ENCODE measurements at places on chromosomes 7 and 10.

DNA sequence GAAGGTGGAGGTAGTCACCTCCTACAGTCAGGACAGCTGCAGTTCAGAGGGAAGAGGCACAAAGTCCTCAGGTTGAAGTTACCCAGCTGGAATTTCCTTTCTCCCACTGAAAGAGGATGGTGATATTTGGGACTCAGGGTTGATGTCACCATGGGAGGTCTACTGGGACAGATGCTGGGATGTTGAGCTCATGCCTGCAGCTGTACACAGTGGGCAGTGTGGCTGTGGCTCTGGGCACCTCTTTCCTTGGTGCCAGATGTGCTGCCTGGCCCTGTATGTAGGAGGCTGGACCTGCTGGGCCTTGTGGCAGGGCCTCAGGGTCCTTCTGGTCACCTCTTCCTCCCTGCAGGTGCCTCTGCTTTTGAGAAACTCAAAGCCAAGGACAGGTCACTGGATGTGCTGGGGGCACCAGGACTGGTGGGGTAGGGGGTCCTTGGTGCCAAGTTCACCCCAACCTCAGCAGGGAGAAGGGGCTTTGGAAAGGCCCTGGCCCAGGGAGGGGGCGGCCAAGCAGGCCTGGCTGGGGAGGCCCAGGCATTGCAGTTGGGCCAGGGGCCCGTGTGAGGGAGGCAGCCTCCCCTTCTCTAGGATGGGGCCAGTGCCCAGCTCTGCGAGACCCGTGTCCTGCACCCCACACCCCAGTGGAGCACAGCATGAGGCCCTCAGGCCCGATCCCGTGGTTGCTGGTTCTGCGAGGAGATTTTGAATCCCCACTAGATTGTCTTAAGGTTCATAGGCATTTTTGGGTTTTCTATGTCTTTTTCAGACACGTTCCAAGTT, 103.1 kb downstream of the BMS1 start:
- H3K4me3 ChIP-seq = no peak overlapping the region
- DNase-seq = no peak
- H3K27ac ChIP-seq = no peak overlapping the region
- H3K36me3 ChIP-seq = no peaks in the 10 kb centered on the region
- H3K4me1 ChIP-seq = no peaks in the 10 kb centered on the region
- no peaks in the 10 kb centered on the region for H3K27me3 ChIP-seq

GRCh38 chr7:49848211-49848841, 74.9 kb downstream of the VWC2 start:
- no peaks in the 10 kb centered on the region for H3K27me3 ChIP-seq
- no peak for DNase-seq
- H3K4me3 ChIP-seq = no peak overlapping the region
- no peaks in the 10 kb centered on the region for H3K36me3 ChIP-seq

- no peaks in the 10 kb centered on the region for H3K36me3 ChIP-seq
- no peak overlapping the region for H3K27ac ChIP-seq
- no peaks in the 10 kb centered on the region for H3K4me1 ChIP-seq
- no peak for DNase-seq
- no peaks in the 10 kb centered on the region for H3K27me3 ChIP-seq
Measured at GRCh38 chr7:39589323-39590111, 23.3 kb downstream of the YAE1 start.

DNA sequence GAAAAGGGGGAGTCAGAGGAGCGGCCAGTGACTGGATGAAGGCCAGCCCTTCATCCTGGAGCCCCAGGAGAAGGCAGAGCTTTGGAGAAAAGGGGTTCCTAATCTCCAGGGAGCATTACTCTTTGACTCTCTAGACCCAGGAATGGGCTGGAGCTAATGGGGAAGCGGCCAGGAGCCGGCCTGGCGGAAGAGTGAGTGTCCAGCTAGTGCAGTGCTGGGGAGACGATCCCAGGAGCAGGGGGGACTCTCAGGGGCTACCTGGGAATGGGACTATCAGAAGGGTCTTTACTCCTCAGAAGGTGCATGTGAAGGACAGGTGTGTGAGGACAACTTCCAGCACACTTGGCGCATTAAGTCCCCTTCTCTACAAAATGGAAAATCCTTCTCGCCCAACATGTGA, 2.4 kb upstream of the PAX2 start:
- H3K4me1 ChIP-seq = peaks cover 56% of the 10 kb centered on the region
- no peak overlapping the region for H3K4me3 ChIP-seq
- DNase-seq = no peak

- no peaks in the 10 kb centered on the region for H3K4me1 ChIP-seq
- H3K27me3 ChIP-seq = no peaks in the 10 kb centered on the region
- H3K36me3 ChIP-seq = no peaks in the 10 kb centered on the region
- no peak overlapping the region for H3K4me3 ChIP-seq
Measured at GRCh38 chr10:126135941-126136595, 239.7 kb downstream of the FANK1 start.

GRCh38 chr7:80924090-80924489, 5.2 kb upstream of the SEMA3C start:
- H3K36me3 ChIP-seq = no peaks in the 10 kb centered on the region
- no peak overlapping the region for H3K4me3 ChIP-seq
- H3K4me1 ChIP-seq = peaks cover 6% of the 10 kb centered on the region
- H3K27ac ChIP-seq = no peak overlapping the region

- no peaks in the 10 kb centered on the region for H3K4me1 ChIP-seq
- no peak overlapping the region for H3K4me3 ChIP-seq
- H3K36me3 ChIP-seq = no peaks in the 10 kb centered on the region
Measured at GRCh38 chr10:133465191-133465949, 11.6 kb downstream of the SCART1 start.

DNA sequence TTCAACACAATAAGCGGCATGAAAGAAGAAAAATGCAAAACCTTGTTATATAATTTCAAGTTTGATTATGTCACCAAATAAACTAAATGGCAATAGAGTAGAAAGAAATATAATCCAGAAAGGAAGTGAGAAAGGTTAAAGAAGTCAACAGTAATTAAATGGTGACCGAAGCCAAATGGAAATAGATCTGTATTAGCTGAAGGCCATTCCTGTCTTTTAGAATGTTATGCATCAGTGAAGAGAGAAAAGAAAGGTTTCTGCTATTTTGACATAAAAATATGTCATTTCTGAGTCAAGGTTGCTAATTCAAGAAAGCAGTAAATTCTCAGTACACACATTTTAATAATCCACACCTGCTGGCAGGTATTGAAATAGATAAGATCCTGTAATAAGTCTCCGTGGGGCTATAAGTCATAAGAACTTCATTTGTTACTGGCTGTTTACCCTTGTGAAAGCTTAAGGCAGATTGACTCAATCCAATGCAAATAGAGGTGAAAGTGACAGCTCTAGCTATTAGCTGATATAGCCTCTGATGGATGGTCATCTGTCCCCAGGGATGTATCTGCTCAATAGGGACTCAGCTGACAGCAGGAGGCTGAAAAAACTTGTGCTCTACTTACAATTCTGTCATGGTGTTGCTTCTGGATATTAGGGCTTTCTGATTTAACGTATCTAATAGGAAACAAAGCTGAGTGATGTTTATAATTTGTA, 152.1 kb downstream of the FZD1 start:
- no peaks in the 10 kb centered on the region for H3K27me3 ChIP-seq
- no peak overlapping the region for H3K4me3 ChIP-seq
- no peak for DNase-seq
- H3K36me3 ChIP-seq = no peaks in the 10 kb centered on the region

GRCh38 chr10:71223347-71224058, 11.1 kb downstream of the UNC5B start:
- no peaks in the 10 kb centered on the region for H3K4me1 ChIP-seq
- no peak overlapping the region for H3K4me3 ChIP-seq
- H3K27ac ChIP-seq = no peak overlapping the region
- H3K27me3 ChIP-seq = no peaks in the 10 kb centered on the region
- no peak for DNase-seq
- no peaks in the 10 kb centered on the region for H3K36me3 ChIP-seq

- no peak overlapping the region for H3K27ac ChIP-seq
- H3K36me3 ChIP-seq = no peaks in the 10 kb centered on the region
- H3K27me3 ChIP-seq = no peaks in the 10 kb centered on the region
- DNase-seq = no peak
- H3K4me3 ChIP-seq = no peak overlapping the region
Measured at GRCh38 chr10:95350830-95351228, 60.0 kb upstream of the PDLIM1 start.

- no peak overlapping the region for H3K27ac ChIP-seq
- peaks cover 22% of the 10 kb centered on the region for H3K4me1 ChIP-seq
- no peak overlapping the region for H3K4me3 ChIP-seq
- peak; percentile 25 for DNase-seq
- H3K36me3 ChIP-seq = no peaks in the 10 kb centered on the region
Measured at GRCh38 chr7:121329191-121330052, 622 bp downstream of the WNT16 start.

DNA sequence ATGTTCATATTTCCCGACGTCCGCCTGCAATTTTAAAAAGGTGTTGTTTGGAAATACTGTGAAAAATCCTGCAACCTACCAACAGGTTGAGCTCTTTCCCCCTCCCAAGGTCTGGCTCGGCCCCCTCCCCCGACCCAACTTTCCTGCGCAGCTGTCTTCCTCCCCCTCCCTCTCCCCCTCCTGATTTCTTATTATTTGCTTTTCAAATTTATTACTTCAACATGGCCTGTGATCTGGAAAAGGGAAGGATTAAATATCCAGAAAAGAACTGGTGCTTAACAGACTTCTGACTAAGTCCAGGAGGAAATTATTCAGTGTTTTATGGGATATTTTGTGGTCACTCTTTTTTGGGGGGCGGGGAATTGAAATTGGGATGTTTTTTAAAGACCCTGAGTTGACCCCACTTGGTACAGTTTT, 2.4 kb downstream of the ARID5B start:
- no peak for DNase-seq
- no peaks in the 10 kb centered on the region for H3K36me3 ChIP-seq
- peaks cover 29% of the 10 kb centered on the region for H3K4me1 ChIP-seq
- H3K27me3 ChIP-seq = no peaks in the 10 kb centered on the region
- peak overlapping the region; percentile 97 for H3K27ac ChIP-seq

DNA sequence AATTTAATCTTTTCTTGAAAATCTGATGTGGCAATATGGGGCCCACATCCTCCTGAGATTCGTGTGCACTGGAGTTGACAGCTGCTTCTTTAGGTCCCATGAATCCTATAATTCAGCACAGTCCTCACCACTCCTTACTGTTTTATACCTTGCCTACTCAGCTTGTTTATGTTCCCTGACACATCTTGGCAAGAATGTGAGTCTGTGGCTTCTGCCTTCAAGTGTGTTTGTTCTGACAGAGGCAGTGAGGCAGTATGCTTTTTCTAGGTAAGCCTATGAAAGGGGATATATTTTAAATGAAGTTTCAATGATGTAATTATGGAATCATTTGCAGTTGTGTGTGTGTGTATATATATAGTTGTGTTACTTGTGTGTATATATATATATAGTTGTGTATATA, 106.4 kb downstream of the AMPH start:
- H3K27ac ChIP-seq = no peak overlapping the region
- H3K27me3 ChIP-seq = no peaks in the 10 kb centered on the region
- DNase-seq = no peak
